Vagina (tissue), 2 donors: ENCODE measurements at places on chromosomes 4 and X.

DNA sequence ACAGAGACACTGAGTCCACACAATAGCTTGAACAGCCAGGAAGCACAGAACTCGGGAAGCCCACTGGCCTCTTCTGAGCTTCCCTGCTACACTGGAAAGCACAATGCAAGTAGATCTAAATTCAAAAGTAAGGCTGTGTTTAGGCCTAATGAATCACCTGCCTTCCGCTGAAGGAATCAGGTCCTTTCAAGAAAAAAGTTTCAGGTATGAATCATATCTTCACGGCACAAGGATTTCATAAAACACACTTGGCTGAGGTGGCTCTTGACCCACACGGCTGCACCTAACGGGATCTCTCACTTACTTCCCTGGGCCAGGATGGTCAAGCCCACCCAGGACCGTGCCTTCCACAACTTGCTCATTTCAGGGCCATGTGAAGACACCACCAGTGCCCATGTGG lies 59.3 kb downstream of the IRF2 start:
- no peak for DNase-seq

GRCh38 chr4:79820427-79820826 lies 252.6 kb downstream of the ANTXR2 start:
- DNase-seq = no peak

GRCh38 chrX:24900234-24900633 lies 115.5 kb downstream of the ARX start:
- no peak for DNase-seq

DNA sequence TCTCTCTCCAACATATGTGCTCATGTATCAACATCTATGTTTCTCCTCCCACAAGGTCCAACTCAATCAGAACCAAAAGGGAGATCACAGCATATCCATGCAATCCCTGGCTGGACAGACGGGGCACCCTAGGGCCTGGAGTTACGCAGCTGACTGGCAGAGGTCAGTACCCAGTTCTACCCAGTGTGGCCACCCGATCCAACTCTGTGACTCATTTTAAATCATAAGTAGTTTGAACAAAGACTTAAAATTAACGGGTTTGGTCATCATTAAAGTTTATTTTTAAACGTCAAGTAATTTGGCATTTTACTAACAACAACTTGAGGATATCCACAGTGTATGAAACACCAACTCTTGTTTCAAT lies 59.5 kb downstream of the APBB2 start:
- DNase-seq = no peak

GRCh38 chr4:1711571-1712215 lies 426 bp downstream of the SLBP start:
- DNase-seq = no peak

- no peak for DNase-seq
These were observed 74.5 kb upstream of the QRFPR start for GRCh38 chr4:121455285-121455684.

DNA sequence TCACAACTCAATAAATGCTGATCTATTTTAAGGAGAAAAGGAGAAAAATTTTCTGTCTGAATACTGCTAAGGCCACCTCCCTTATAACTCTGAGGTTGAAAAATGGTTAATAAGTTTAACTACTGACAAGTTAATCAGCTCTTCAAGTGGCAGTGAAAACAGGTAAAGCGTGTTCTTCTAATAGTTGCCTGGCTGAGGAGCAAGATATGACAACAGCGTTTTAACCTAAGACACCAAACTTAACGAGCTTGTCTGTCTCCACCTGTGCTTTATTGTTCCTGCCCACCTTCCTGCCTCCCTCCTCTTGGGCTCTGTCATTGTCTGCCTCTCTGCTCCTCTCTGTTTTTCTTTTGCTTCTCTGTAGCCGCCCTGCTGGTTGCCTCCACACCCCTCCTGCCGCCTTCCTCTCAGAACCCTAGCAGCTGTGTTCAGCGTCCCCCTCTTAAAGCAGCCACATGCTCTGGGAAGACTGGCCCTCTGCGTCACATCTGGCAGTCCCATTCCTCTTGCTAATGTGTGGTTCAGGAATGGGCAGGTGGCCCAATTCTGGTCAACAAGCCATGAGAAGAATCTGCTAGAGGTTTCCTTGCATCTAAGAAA lies 4.3 kb upstream of the TSPAN5 start:
- no peak for DNase-seq

GRCh38 chrX:13252726-13253125 lies 67.1 kb downstream of the ATXN3L start:
- DNase-seq = no peak

DNA sequence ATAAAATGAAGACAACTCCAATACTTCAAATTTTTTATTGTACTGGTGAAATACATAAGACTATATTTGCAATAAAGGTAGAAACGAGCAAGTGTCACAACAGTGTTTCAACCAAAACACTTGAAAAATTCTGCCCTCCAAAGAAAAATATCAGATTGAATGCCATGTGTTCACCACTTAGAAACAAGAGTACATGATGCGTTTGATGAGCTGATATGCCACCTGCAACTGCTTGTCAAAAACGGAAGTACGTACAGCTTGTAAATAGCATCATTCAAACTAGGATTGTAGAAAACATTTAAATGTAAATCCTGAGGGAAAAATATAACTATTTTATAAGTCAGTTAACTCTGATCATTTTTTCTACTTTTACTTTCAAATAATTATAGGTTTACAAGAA lies 276.1 kb downstream of the ANTXR2 start:
- DNase-seq = no peak

DNA sequence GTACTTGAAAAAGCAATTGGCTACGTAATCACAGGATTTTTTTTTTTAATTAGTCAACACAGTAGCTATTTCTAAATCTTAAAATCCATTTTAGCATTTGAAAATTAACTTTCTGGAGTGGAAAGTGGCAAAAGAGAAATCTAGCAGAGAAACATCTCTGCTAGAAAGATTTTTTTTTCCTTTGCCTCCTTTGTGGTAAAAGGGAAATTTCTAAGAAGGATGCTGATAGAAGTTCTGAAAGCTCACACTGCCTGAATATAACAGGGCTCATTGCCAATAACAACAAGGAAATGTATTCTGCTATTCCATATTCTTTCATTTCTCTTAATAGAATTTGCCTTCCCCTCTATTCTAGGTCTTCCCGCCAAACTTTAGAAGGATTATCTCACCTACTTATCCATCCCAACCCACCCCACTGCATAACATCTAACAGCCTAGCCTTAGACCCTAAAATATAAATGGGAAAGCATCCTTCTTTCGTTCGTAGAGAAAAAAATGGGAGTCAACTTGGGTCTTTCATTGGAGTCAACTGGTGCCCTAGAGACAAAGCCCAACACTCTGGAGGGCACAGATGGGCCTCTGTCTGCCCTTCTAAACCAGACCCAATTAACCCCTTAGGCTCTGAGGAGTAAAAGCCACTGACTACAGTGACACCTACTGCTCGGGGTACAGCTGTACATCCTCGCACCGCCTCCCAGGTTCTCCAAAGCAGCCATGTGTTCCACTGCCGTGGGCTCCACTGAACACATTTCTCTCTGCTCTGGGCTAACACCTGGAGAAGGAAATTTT lies 103.9 kb downstream of the MAML3 start:
- no peak for DNase-seq

DNA sequence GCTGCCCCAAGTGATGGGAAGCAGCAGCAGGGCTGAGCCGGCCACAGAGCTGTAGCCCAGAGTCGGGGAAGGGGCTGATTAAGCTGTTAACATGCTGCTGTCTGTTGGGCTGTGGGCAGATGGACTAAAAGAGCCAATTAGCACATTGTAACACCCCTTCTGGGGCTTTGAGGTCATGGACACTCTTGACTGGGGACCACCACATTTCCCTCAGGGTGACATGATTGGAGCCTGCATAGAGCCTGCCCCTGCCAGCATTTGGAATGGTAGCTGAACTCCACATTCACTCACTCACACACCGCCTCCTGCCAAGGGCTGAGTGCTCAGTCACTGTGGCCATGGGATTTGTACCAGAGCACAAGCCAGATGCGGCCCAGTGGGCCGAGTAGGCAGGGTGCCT lies 646.9 kb downstream of the FAT4 start:
- no peak for DNase-seq

- DNase-seq = no peak
These were observed 9.7 kb upstream of the ACSL4 start for GRCh38 chrX:109742722-109743121.

GRCh38 chr4:924107-925096 lies 7.7 kb downstream of the GAK start:
- DNase-seq = no peak

DNA sequence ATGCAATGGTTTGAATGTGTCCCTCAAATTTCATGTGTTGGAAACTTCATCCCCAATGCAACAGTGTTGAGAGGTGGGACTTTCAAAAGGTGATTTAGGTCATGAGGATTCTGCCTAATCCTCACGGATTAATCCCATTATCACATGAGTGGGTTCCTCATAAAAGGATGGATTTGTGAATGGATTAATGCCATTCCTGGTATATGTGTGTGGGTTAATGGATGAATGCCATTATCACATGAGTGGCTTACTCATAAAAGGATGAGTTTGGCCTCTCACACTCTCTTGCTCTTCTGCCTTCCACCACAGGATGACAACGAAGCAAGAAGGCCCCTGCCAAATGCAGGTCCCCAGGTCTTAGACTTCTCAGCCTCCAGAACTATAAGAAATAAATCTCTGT lies 30.5 kb upstream of the NEUROG2 start:
- DNase-seq = no peak

GRCh38 chr4:2811830-2812611 lies 19.1 kb downstream of the SH3BP2 start:
- no peak for DNase-seq

DNA sequence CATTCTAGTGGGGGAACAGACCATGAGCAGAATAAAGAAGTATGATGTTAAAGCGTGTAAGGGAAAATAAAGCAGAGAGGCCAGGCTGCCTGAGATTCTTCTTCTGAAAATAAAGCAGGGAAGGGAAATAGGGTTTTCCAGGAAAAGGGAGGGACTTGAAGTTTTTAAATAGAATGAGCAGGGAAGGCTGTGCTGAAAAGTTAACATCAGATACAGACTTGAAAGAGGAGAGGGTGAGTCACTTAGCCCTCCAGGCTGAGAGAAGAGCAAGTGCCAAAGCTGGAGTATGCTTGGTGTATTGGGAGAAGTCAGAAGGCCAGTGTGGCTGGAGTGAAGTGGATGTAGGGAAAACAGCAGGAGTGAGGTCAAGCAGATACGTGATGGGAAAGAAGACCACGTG lies 10.0 kb upstream of the PLK4 start:
- DNase-seq = no peak

- no peak for DNase-seq
These were observed 46.6 kb downstream of the MAP7D3 start for GRCh38 chrX:136204571-136204970.

DNA sequence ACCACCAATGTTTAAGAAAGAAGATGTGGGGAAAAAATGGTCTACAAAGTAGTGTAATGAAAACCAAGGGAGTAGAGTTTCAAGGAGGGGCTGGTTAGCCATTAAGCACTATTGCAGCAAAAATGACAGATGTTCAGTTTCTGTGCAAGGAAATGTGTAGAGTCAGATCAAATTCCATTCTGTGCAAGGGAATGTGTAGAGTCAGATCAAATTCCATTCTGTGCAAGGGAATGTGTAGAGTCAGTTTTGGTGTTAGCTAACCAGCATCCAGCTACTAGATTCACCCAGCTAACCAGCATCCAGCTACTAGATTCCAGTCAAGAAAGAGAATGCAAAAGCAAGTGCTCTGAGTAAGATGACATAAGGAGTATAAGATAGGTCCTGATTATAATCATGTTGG lies 208.8 kb downstream of the COX18 start:
- DNase-seq = no peak

- DNase-seq = no peak
These were observed 70.8 kb downstream of the HHIP start for GRCh38 chr4:144716778-144717177.

DNA sequence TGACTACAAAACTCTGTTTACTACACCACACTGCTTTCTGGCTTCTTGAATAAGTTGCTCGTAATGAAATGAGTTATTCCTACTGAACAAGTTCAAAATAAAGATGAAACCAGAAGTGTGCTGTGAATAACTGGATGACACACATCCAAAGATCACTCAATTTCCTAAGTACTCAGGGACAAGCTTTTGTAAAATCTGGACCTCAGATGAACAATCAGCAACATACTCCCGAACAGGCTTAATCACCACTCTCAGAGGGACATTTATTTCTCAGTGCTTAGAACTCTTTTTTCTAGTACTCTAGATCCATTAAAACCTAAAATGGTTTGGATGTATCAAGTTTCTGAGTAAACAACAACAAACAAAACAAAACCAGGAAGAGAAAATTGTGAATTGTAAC lies 61.5 kb upstream of the EXOC1L start:
- DNase-seq = no peak

GRCh38 chr4:113355550-113356371 lies 306.3 kb downstream of the ANK2 start:
- no peak for DNase-seq

DNA sequence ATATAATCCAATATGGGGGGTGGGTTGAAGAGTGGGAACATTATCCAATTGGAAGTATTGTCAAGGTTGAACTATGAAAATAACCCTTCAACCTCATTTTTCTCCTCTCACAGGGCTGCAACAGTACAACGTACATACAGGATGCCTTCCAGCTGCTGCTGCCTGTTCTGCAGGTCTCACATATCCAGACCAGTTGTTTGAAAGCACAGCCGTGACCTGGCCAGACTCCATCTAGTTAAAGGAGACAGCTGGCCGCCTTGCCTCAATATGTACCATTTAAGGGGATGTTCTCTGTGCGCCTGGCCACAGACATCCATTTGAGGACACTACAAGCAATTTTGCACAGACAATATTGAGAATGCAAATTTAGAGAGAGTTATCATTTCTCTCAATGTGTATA lies 75.7 kb downstream of the FAM114A1 start:
- DNase-seq = no peak

GRCh38 chrX:31796624-31797023 lies 724.8 kb upstream of the FTHL17 start:
- no peak for DNase-seq

DNA sequence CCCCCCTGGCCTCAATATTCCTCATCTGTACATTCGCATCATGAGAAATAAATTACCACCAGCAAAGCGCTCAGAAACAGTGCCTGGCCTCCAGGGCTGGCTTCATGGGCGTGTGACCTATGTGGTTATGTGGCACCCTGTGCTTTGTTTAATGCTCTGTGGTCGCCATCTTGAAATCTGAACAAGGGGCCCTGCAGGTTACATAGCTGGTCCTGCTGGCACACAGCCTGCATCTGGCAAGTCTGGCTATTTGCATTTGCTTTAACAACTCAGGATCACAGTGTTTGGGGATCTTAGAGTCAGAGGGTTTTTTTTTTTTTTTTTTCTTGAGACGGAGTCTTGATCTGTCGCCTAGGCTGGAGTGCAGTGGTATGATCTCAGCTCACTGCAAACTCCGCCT lies 9.9 kb downstream of the FOXP3 start:
- DNase-seq = no peak

- no peak for DNase-seq
These were observed 61.6 kb downstream of the QDPR start for GRCh38 chr4:17450269-17450804.

DNA sequence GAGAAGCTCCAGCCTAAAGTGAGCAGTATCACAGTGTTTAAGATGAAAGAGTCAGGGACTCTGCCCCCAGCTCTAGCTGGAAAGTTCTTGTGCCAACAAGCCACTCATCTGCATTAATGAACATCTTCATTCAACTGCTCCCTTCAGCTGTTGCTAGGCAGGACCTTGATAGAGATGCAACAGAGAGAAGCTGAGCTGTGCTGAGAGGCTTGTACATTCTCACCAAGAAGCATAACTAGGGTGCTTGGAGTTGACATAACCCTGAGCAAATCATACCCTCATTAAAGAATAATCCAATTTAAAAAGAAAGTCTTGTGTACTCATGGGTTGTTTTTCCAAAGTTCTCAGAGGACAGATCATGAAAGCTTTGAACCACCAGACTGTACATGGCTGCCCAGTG lies 63.2 kb downstream of the ATXN3L start:
- no peak for DNase-seq

- no peak for DNase-seq
These were observed 318.0 kb downstream of the FBXW7 start for GRCh38 chr4:152217896-152218295.
